Cardiac septum (tissue), 1 donor: ENCODE measurements at places on chromosomes 12 and 14. TPM values are rescaled to one million over a fixed set of nuclear protein-coding genes. Genes with fewer than 3 reads are reported as not detected.

DNA sequence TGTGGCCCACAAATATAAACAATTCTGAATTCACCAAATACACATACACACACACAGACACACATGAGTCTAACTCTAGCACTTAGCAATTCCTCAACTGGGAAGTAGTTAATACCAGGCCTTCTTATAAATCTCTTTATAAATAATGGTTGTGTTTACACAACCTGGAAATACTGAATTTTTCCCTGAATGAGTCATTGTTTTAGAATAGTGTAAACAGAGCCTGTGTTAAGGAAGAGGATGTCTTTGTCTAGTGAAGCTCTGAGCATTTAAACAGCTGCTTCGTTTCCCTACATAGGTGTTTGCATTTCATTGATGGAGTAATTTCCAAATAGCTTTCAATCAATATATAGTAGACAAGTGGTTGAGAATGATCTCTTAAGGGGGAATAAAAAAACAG lies 218.8 kb downstream of the BTG1 start:
- DNase-seq = no peak

DNA sequence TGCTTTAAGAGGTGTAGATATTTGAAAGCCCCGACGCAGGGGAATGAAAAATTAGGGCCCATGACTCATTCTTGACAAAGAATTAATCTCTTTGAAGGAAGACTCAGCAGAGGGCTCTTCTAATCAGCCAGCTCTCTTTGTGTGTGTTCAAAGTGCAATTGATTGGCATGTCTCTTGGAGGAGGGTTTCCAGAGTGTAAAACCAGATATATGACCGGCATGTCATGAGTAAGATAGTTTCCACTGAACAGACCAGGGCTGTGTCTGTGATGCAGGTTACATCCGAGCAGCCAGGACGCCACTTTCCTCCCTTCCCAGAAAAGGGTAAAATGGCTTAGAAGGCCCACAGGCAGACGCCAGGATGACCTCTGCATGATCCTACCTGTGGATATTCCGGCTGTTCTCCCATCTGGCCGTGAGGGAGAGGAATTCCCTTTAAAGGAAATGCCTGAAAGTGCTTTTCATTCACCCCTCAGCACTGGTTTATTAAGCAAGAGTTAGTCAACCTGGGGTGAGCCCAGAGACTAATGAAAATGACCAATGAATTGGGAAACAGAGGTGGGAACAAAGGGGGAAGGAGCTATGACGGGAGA lies 7.2 kb upstream of the KRT75 start:
- DNase-seq = no peak

GRCh38 chr12:93429448-93429847 lies 12.3 kb downstream of the UBE2N start:
- no peak for DNase-seq

DNA sequence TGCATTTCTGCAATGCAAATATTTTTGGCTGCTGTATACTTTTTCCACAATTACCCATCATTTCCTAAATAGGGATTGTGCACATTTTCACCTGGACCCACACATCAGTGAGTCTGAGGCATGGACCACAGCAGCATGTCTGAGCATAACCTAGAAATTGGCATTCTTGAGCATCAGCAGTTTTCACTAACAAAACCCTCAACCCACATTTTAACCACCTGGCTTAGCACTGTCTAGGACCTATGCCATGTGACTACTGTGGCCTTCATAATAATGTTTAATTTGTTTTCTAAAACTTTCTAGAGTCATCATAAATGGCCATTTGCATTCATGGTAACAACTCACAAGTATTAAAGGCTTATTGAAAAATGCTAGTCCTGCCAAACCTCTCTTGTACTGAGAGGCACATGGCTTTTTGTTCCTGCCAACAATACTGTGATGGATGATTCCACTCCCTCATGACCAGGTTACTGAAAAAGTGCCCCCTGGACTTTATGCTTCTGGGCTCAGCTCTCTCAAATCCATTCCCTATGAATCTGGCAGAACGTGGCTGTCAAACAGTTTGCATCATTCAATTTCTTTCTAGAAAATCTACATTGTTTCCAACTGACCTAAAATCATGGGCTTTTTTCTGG lies 240.0 kb downstream of the MDGA2 start:
- no peak for DNase-seq

GRCh38 chr12:109752117-109753053 lies 38.8 kb downstream of the FAM222A start:
- DNase-seq = peak; percentile 50

GRCh38 chr12:25052196-25052913 lies 103.5 kb upstream of the BCAT1 start:
- no peak for DNase-seq

- no peak for DNase-seq
Observed at GRCh38 chr12:48454667-48455066, 17.7 kb upstream of the ANP32D start.

IAPP gene
- not detected for total RNA-seq

NOXRED1 gene
- not detected for total RNA-seq

PXMP2 gene
- total RNA-seq = 36.5 TPM

ETNK1 gene
- 20.6 TPM for total RNA-seq

CTSG gene
- 2.2 TPM for total RNA-seq

CCDC196 gene
- not detected for total RNA-seq
